B cell (primary cell): ENCODE measurements at places on chromosomes 6 and 20. TPM values are rescaled to one million over a fixed set of nuclear protein-coding genes. Genes with fewer than 3 reads are reported as not detected.

The C20orf202 gene
- polyA plus RNA-seq: 0.07 and 0.17 TPM in 2 replicates

The FLRT3 gene
- not detected in 2 replicates for polyA plus RNA-seq

The TJAP1 gene
- polyA plus RNA-seq: 70.7 and 79.3 TPM in 2 replicates

The TTLL9 gene
- polyA plus RNA-seq: 0.76 and 1.1 TPM in 2 replicates

The SCRT2 gene
- polyA plus RNA-seq: not detected in 2 replicates

The ZNF165 gene
- polyA plus RNA-seq: 3.5 and 9.2 TPM in 2 replicates

The SEMG2 gene
- polyA plus RNA-seq: not detected in 2 replicates

The SLC35F1 gene
- polyA plus RNA-seq: not detected in 2 replicates

The CASS4 gene
- 0.17 and 0.45 TPM in 2 replicates for polyA plus RNA-seq

The C6orf62 gene
- polyA plus RNA-seq: 53.1 and 69.2 TPM in 2 replicates

The VIP gene
- not detected in 2 replicates for polyA plus RNA-seq

The OVOL2 gene
- not detected in 2 replicates for polyA plus RNA-seq

The NKAPL gene
- polyA plus RNA-seq: not detected in 2 replicates

The MDFI gene
- not detected in 2 replicates for polyA plus RNA-seq

The MAP1LC3A gene
- 10.5 and 23.8 TPM in 2 replicates for polyA plus RNA-seq

The SSTR4 gene
- not detected in 2 replicates for polyA plus RNA-seq

The DNAH8 gene
- 0.63 and 0.69 TPM in 2 replicates for polyA plus RNA-seq

The AGER gene
- 29.9 and 31.6 TPM in 2 replicates for polyA plus RNA-seq

The TMC2 gene
- not detected in 2 replicates for polyA plus RNA-seq

The INSM1 gene
- not detected in 2 replicates for polyA plus RNA-seq

The BTNL2 gene
- not detected in 2 replicates for polyA plus RNA-seq

The CGA gene
- not detected in 2 replicates for polyA plus RNA-seq

The EDEM2 gene
- polyA plus RNA-seq: 29.6 and 30.4 TPM in 2 replicates

The THBD gene
- polyA plus RNA-seq: 0.62 and 0.78 TPM in 2 replicates

The RAB22A gene
- polyA plus RNA-seq: 7.5 and 8.8 TPM in 2 replicates

The CALHM5 gene
- not detected in 2 replicates for polyA plus RNA-seq

The SIGLEC1 gene
- polyA plus RNA-seq: 0.06 and 0.13 TPM in 2 replicates

The LIME1 gene
- 63.0 and 95.2 TPM in 2 replicates for polyA plus RNA-seq

The MMP24 gene
- not detected in 2 replicates for polyA plus RNA-seq

The SRSF12 gene
- polyA plus RNA-seq: not detected in 2 replicates

The ZC3H12D gene
- polyA plus RNA-seq: 56.6 and 63.1 TPM in 2 replicates

The CST4 gene
- polyA plus RNA-seq: not detected in 2 replicates

The EPB41L1 gene
- polyA plus RNA-seq: 0.12 TPM in 1 of 2 replicates, not detected in the other

The AARS2 gene
- 11.3 and 11.8 TPM in 2 replicates for polyA plus RNA-seq

The TCP11 gene
- not detected in 2 replicates for polyA plus RNA-seq

The COL11A2 gene
- 0.82 and 0.88 TPM in 2 replicates for polyA plus RNA-seq

The SNX9 gene
- 10.0 and 14.0 TPM in 2 replicates for polyA plus RNA-seq
